Activated CD8-positive, alpha-beta T cell treated with anti-CD3 and anti-CD28 coated beads for 36 hours (primary cell): ENCODE measurements at places on chromosomes 5 and 9. TPM values are rescaled to one million over a fixed set of nuclear protein-coding genes. Genes with fewer than 3 reads are reported as not detected.

Gene QSOX2
- 21.5 TPM for total RNA-seq

Gene SPATA31A5
- not detected for total RNA-seq

Gene CD14
- total RNA-seq: 0.41 TPM

GRCh38 chr5:123874600-123875201 is 362.7 kb downstream of the CSNK1G3 start:
- no peak for DNase-seq

DNA sequence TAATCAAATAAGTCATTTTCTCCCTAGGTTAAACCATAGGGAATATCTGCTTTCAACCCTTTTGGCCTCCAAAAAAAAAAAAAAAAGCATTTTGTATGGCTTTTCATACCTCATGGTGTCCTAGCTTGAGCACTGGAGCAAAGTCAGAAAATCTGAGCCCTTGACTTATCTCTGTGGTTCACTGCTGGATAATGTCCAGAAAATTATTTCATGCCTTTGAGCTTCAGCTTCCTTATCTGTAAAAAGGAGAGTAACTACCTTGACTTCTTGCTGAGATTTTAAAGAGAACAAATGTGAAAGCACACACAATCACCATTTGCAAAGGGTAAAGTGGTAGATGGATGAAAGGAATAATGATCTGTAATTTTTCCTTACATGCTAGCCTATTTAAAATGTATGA is 165.9 kb downstream of the ALDH1A1 start:
- DNase-seq: no peak

- DNase-seq: no peak
Observed at GRCh38 chr5:43601454-43602260, 1.3 kb upstream of the NNT start.

DNA sequence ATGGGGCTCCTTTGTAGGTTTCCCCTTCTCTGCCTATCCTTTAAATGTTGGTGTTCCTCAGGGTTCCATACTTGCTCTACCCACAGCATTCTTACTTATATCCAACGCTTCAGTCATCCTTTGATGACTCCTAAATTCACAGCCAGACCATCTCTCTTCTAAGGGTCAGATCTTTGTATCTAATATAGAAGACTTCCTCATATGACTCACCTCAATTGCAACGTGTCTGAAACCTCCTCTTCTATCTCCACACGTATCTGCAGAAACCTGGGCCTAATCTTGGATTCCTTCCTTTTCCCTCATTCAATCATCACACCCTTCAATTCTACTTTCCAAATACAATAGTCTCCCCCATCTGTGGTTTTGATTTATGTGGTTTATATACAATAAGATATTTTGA is 68.3 kb downstream of the HMGCR start:
- no peak for DNase-seq

DNA sequence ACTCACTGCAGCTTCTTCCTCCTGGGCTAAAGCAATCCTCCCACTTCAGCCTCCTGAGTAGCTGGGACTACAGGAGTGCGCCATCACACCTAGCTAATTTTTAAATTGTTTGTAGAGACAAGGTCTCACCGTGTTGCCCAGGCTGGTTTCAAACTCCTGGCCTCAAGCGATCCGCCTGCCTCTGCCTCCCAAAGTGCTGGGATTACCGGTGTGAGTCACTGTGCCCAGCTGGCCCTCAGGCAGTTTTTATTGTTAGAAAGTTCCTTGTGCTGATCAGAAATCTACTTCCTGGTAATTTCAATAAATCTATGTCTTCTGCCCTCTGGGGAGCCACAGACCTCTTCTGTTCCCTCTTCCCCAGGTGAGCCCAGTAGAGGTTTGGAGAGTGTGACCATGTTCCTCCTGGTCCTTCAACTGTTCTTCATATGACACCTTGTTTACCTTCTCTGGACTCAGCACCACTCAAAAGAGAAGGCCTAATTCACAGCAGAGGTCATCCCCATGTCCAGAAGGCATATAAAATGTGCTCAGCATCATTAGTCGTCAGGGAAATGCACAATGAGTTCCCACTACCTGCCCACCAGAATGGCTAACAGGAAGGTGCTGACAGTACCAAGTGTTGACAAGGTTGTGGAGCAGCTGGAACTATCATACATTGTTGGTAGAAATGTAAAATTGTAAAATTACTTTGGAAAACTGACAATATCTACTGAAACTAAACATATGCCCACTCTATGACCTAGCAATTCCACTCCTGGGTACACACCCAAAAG is 10.4 kb downstream of the TMOD1 start:
- DNase-seq: no peak

DNA sequence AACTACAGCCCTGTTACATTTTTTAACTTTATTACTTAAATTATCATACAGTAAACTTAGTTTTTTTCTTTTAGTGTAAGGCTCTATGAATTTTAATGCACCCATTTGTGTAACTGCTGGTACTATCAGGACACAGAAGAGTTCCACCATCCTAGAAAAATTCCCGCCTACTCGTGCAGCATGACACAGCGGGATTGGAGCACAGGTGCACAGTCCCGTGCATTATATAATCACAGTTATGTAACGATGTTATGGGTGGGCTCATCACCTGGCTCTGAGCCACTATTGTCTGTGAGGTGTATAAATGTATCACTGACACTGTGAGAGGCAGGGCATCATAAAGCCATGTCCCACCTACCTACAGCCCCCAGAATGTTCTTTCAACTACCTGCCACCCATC is 80.7 kb downstream of the DRD1 start:
- DNase-seq: no peak

DNA sequence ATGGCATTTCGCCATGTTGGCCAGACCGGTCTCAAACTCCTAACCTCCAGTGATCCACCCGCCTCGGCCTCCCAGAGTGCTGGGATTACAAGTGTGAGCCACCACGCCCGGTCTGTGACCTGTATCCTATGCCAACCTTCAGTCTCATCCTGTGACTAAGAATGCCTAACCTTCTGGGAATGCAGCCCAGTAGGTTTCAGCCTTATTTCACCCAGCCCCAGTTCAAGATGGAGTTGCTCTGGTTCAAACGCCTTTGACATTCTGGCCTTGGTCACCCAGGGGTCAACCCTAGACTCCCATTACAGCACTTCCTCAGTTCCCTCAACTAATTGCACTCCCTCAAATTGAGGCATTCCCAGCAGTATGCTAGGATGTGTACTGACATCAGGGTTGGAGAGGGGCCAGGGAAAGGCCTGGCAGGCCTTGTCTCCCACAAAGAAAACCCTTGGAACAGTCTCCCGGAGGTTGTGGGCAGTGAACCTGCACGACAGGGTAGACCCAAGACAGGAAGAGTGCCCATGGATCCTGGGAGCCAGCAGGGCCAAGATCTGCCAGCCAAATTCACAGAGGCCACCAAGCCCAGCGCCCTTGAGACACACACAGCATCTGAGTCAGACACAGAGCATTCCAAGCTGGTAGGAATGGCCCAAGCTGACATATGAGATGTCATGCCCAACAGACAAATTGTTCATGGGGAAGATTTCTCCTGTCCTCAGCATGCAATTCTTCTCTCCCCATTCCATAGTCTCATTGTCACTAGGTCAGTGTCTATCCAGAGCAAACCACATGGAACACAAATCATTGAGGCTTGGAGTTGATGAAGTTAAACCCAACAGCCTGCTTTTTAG is 24.9 kb upstream of the SMU1 start:
- DNase-seq: no peak

DNA sequence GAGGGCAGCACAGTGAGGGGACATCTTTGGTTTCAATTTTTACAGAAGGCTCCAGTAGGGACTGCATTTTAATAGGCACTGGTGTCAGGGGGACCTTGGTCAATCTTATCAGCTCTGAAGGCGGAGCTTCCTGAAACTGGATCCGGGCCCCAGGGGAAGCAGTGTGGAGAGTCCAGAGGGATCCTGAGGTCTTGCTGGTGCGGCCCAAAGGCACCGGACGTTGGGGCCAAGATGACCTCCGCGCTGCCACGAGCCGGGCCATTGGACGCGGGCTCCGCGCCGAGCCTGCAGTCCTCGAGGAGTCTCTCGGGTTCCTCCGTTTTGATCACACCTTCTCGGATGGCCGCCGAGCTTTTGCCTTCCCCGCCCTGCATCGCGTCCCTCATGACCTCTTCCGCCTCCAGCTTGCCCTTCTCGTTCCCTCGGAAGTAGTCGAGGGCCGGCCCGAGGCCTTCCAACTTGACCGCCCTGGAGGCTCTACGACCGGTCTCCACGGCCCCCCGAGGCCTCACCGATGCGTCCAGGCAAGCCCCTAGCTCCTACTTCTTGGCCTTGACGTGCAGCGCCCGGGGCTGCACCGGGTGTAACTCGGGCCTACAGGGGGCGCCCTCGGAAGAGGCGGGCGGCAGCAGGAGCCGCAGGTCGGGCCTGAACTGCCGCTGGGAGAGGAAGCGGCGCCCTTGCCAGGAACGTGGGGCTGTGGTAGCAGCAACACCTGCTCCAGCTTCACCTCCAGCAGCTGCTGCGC is 18.8 kb downstream of the C5orf52 start:
- DNase-seq: peak; percentile 22
